HepG2 (cell line): ENCODE measurements at places on chromosomes 7 and 10.

GRCh38 chr10:27258838-27259812, 18.5 kb upstream of the ACBD5 start:
- no peak for DNase-seq

DNA sequence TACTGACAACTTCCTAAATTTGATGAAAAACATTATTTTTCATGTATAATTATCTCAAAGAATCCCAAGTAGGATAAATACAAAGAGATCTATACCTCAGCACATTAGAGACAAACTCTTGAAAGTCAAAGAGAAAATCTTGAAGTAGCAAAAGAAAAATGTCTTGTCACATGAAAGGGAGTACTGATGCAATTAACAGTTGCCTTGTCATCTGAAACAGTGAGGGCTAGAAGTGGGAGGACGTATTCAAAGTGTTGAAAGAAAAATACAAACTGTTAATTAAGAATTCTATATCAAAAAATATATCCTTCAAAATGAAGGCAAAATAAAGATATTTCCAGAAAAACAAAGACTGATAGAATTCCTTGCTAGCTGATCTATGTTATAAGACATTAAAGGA, 35.5 kb upstream of the ARHGAP22 start:
- DNase-seq = no peak

DNA sequence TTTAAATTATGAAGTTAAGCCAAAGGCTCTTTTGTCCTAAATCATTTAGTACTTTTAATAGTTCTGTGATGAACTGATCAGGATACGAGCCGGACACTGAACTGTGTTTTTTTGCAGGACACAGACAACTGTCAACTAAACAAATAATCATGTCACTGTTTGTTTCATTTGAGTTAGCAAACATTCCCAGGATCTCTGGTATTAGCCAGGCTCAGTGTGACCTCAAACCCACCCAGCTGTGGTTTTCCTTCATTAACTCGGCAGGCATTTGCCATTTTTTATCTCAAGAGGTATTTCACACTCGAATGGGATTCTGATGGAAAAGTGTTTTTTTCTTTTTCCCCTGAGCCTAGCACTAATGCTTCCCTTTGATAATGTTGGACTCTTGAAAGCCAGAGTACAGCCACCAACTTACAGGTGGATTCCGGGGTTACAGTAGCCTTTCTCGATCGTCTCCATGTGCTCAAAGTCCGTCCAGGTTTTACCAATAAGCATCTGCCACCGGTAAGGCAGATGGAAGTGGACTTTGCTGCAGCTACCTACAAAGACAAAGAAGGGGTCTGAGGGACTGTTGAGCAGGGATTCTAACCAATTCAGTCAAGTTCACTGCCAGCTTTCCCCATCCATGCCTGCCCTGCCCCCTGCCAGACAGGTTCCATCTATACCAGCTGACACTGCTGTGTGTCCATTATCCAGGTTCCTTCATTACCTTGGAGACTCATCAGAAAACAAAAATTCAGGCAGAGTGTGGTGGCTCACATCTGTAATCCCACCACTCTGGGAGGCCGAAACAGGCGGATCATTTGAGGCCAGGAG, 33.4 kb downstream of the ZC3HAV1 start:
- peak; percentile 45 for DNase-seq

- DNase-seq = no peak
Observed at GRCh38 chr10:104340111-104340526, 1.9 kb upstream of the ITPRIP start.

- no peak for DNase-seq
Observed at GRCh38 chr10:57654856-57655255, 612.8 kb downstream of the IPMK start.

GRCh38 chr10:13054844-13055243, 45.1 kb upstream of the OPTN start:
- DNase-seq = no peak

GRCh38 chr7:80659120-80660055, 20.9 kb downstream of the CD36 start:
- peak; percentile 26 for DNase-seq
